ENCODE measurements at places on chromosomes 7 and 10.
A peak's percentile ranks its signal among the peaks of the same experiment; 100 is the strongest.

- DNase-seq = no peak
Measured at GRCh38 chr10:81866753-81867152, 8.2 kb upstream of the NRG3 start.

DNA sequence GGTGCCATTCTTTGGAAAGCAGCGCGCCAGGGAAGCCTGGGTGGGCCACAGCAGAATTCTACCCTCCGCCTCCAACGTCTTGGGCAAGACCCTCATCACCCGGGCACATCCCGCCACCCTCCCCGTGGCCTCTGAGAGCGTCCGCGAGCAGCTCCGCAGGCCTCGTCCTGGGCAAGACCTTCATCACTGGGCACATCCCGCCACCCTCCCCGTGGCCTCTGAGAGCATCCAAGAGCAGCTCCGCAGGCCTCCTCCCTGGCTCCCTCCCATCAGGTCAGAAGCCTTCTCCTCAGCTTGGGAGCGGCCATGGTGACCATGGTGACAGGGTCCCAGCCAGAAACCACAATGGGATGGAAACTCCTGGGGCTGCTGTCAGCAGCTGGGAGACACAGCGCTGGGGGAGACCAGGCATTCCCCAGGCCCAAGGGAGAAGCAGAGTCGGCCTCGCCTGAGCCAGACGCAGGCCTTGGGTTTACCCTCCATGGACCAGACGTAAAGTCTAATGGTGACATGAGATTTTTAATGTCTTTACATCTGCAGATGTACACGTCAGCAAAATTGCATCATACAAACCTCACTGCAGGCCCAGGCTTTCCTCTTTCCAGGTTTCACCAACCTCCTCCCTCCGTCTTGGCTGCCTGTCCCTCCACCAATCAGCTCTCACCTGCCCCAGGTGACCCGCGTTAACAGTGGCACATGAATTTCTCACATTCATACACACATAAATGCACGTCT is 55.1 kb upstream of the PPP2R2D start:
- no peak for DNase-seq

GRCh38 chr7:155795401-155795800 is 16.9 kb downstream of the SHH start:
- DNase-seq = no peak

- DNase-seq = no peak
Measured at GRCh38 chr7:33903791-33904680, 1.3 kb upstream of the BMPER start.

- no peak for DNase-seq
Measured at GRCh38 chr10:25531457-25532061, 356.8 kb downstream of the GPR158 start.

DNA sequence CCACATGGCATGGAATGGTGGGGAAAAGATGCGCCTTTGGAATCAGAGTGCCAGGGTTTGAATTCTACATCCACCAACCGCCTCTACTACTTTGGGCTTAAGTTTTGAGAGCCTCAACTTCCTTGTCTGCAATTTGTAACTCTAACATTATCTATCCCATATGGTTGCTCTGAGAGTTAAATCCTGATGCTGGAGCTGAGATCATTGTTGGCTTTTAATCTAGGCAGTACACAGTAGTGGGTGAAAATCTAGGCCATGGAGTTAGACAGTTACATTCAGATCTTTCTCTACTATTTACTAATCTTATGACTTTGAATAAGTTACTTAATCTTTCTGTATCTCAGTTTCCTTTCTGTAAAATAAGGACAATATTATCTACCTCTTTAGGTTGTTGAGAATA is 149.7 kb upstream of the AOAH start:
- DNase-seq = no peak

GRCh38 chr7:147829016-147829415 is 761.5 kb upstream of the C7orf33 start:
- DNase-seq = no peak

DNA sequence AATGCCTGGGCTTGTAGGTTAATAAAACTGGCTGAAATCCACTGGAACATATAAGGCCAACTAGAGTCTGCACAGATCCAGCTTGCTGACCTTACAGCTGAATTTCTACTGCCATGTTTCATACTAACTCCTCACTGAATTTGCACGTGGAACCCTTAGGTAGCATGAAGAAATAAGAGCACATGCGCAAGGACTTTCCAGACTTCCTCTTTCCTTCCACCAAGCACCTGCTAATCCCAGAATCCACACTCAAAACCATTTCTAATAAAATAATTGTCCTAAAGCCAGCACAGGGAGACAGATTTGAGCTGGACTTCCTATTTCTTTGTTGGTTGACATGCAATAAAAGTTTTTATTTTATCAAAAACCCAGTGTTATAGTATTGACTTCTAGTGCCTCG is 46.8 kb downstream of the NPVF start:
- DNase-seq = no peak

GRCh38 chr10:113732160-113732881 is 19.2 kb upstream of the PLEKHS1 start:
- DNase-seq = no peak

- DNase-seq = no peak
Measured at GRCh38 chr10:63320683-63321082, 145.1 kb downstream of the JMJD1C start.

GRCh38 chr7:82390936-82391335 is 52.6 kb downstream of the CACNA2D1 start:
- no peak for DNase-seq

DNA sequence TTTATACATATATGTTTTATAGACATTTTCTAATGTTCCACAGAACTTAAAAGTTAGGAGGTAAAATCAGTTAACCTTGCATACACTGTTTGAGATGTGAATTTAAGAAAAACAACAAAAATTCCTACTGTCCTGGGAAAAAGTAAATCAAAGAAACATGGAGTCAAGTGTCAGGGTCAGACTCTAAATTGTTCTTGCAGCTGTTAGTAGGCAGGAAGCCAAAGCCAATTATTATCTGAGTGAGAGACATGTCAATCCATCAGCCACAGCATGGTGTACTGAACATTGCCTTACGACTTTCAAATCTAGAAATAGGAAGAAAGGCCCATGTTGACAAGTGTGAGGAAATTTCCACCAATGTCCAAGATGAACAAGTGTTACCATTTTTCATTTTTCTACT is 461.2 kb upstream of the MBL2 start:
- no peak for DNase-seq

- DNase-seq = no peak
Measured at GRCh38 chr10:86299562-86299961, 67.0 kb downstream of the GRID1 start.

GRCh38 chr7:153567426-153567825 is 484.8 kb upstream of the DPP6 start:
- no peak for DNase-seq

GRCh38 chr10:127278001-127278400 is 81.6 kb upstream of the INSYN2A start:
- no peak for DNase-seq

- DNase-seq = no peak
Measured at GRCh38 chr7:2289111-2289586, 25.1 kb downstream of the SNX8 start.

DNA sequence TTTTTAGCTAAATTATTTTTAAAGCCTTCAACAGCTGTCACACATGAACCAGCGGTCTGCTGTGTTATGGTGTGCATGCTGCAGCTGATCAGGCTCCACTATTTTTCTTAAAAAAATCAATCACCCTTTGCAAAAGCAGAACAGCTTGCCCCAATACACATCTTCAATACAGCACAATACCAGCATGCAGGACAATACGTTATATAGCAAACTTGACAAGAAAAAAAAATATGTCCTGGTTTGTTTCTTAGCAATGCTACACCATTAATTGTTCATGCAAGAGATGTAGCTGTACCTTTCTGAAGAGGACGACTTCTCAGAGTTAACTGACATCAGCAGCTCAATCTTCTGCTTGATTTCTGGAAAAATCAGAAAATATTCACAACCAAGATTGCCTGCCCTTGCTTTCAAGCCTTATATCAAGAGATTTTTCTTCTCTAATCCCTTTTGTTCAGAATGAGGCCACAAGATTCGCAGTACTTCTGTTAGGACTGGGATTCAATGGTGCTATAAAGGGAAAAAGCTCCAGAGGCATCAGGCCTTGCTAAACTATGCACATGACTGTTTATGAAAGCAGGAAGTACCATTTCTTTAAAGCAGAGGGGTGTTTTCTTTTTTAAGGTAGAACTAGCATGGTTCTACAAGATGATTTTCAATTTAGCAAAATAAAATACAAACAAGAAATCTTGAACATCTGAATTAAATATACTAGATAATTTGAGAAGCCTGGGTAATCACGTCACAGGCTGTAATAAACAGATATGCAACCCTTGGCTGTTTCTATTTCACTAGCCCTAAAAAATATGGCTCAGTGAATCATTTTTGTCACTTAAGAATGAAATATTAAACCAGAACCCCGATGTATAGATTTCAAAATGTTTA is 120.0 kb downstream of the SRPK2 start:
- DNase-seq = no peak

DNA sequence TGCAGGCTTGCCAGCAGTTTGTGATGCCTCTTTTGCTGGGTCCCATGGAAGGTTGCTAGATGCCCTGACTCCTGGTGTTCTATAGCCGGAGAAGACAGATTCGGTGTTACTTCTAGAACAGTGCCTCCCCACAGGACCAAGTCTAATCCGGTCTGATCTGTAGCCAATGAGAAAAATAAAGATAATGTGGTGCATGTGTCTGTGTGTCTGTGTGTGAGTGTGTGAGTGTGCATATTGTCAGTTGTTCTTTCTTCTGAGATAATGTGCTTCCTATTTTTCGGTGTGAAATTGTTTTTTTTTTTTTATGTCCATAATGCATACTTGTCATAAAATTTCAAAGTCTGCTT is 29.7 kb upstream of the ZNRF2 start:
- DNase-seq = no peak

DNA sequence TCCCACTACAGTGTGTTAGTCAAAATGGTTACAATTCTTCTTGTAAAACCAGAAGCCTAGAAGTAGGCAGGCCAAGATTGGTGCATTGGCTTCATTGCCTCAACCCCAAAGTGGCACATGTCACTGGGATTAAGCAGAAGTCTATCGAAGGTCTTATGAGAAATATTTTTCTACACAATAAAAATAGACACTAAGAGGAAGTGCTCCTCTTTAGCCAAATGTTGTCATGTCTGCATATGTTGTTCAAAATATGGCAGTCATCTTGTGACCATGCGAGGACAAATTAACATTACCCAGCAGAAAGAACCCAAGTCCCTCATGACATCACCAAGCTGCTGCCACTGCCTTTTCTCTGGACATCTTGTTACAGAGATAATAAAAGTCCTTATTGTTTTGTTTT is 6.3 kb upstream of the NSMCE4A start:
- no peak for DNase-seq

- no peak for DNase-seq
Measured at GRCh38 chr7:120864141-120864900, 6.4 kb upstream of the TSPAN12 start.

GRCh38 chr7:18345641-18346234 is 149.8 kb upstream of the HDAC9 start:
- DNase-seq = no peak

DNA sequence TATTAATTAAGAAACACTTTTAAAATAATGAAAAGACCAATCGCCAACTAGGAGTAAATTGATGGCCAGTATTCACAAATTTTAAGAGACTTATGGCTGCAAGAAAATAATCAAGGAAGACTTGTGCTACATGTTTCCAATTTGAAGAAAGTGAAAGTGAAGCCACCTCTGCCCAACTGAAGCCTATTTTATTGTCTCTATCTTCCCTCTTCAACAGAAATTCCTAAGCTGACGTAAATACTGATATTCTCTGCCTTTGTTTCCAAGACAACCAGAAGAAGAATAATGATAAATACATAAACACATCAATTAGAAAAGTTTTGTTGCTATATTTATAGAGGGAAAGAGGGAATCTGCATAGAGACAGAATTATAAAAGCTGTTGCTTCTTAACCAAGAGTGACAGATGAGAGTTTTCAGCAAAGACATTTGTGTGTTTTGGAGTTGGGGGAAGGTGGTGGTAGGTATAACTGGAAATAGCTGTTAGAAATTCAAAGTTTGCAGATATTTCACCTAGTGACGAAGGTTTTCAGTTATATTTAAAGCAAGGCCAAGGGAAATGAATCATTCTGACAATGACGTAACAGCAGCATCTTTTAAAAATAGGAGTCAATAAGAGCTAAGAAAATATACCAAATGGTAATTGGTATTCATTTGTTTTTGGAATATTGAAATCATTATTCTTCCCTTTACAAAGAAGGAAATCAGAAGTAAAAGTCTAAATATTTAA is 576.6 kb upstream of the SORCS1 start:
- DNase-seq = no peak

- peak; percentile 76 for DNase-seq
Measured at GRCh38 chr7:113118074-113118959, at the start of gene SMIM30. SMIM30 (minus strand) TSS chr7:113118554; CDS start chr7:113117578, 976 bp downstream.

- no peak for DNase-seq
Measured at GRCh38 chr7:1460821-1461645, 1.8 kb upstream of the MICALL2 start.

- no peak for DNase-seq
Measured at GRCh38 chr7:116230191-116231005, 20.1 kb downstream of the TES start.

GRCh38 chr7:91636728-91637127 is 243.8 kb downstream of the MTERF1 start:
- no peak for DNase-seq

DNA sequence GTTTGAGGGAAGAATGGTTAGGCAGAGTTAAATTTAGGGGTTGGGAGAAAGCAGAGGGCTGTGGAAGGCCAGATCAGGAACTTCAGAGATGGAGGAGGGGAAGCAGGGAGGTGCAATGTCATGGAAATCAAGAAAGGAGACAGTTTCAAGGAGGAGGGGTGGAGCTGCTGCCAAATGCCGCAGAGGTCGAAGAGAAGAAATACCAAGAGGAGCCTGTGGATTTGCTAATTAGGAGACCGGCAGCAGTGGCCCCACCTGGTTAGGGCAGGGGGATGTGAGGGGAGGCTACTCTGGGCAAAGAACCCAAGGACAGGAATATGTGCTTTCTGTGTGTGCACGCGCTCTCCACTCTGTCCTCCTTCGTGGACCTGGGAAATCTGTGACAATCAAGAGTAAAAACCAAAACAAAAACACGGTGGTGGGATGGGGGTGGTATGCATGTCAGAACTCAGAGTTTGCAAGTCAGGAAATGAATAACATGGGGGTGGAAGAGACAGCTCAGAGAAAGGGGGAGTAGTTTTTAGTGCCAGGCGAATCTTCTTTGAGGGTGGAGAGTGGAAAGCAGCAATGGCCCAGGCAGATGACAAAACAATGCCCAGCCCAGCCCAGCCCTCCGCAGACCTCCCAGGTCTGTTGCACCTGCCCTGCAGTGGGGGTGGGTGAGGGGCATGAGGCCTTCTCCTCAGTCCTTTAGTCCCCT is 102.9 kb upstream of the PAX2 start:
- no peak for DNase-seq

GRCh38 chr7:55308186-55308929 is 56.8 kb upstream of the LANCL2 start:
- no peak for DNase-seq

- DNase-seq = no peak
Measured at GRCh38 chr10:77290528-77291155, 347.0 kb downstream of the KCNMA1 start.

Data from stimulated activated CD4-positive, alpha-beta T cell treated with anti-CD3 and anti-CD28 coated beads, TNF-alpha, amount 100 ng/mL, for 1 hour (primary cell).